ENCODE measurements at places on chromosomes 2 and 18.

DNA sequence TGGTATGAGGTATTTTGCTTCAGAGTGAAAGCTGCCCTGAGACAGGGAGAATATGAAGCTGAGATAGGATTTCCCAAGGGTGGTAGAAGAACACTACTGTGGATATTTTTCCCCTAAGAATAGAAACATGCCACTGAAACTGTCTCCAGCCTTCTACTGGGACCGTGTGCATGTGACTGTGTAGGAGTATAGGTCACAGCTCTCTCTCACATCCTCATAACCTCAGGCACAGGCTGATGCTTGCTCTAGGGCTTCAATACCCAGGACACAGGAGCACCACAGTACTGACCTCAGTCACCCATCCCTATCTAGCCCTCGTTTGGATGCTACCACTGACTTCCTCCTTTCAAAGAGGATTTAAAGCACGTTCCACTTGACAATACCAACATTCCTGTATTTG is 67.2 kb downstream of the REV1 start:
- no peak for DNase-seq

DNA sequence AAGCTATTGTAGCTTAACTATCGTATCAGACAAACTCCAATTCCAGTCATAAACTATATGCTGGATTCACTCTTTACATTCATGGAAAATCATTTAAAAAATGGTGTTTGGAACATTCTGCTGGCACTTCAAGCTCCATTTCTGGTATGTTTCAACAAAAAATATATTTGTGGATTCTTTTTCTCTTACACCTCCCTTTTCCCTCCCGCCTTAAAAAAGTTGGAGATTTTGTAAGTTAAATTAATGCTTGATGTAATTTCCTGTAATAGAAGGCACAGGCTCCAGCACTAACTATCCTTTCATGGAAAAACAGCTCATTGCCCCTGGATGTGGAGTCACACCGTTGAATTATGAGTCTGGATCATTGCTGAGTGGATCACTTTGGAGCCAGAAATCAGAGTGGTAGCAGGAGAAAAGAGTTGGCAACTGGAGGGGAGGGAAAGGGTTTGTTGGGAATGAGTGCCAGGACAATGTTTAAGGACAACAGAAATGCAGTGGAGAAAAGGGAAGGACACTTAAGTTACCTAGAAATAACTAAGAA is 102.8 kb downstream of the ICOS start:
- no peak for DNase-seq

GRCh38 chr2:18959200-18959599 is 369.8 kb upstream of the NT5C1B start:
- no peak for DNase-seq

DNA sequence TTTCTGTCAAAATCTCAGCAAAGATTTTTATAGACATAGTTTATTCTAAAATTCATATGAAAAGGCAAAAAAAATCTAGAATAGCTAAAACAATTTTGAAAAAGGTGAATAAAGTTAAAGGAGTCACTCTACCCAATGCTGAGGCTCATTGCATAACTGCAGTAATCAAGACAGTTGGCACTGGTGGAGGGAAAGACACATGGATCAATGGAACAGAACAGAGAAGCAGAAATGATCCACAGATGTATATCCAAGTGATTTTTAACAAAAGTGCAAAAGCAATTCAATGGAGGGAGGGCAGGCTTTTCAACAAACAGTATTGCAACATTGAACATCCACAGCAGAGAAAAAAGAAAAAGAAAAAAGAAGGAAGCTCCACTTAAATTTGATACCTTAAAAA is 162.8 kb downstream of the RBM43 start:
- DNase-seq: no peak

- no peak for DNase-seq
These were observed 462.7 kb upstream of the SPHKAP start for GRCh38 chr2:228644199-228644598.

DNA sequence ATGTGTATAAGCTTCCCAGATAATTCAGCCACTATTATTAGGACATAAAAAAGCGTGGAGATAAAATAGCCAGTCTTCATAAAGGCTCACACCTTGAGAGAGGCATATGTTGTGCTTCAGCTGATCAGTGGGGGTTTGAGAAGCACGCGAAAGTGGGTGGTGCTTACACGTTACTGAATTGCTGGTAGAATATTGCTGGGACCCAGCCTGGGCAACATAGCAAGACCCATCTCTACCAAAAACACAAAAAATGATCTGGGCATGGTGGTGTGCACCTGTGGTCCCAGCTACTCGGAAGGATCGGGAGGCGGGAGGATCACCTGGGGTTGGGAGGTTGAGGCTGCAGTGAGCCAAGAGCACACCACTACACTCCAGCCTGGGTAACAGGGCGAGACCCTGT is 74.9 kb upstream of the MBOAT2 start:
- DNase-seq: no peak

DNA sequence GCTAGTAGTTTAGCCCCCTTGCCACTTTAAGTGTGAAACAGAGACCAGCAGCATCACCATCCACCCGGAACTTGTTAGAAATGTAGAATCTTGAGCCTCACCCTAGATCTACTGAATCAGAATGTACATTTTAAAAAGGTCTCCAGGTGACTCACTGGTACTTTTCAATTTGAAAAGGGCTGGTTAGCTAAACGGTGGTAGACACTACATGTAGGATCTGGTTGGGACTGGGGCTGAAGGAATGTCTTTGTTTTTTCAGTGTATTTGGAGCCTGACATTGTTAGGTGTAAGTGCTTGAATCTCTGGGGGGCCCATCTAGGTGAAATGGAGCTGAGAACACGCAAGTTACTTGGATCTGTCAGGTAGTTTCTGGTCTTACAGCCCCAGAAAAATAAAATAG is 44.0 kb upstream of the XPO1 start:
- no peak for DNase-seq

DNA sequence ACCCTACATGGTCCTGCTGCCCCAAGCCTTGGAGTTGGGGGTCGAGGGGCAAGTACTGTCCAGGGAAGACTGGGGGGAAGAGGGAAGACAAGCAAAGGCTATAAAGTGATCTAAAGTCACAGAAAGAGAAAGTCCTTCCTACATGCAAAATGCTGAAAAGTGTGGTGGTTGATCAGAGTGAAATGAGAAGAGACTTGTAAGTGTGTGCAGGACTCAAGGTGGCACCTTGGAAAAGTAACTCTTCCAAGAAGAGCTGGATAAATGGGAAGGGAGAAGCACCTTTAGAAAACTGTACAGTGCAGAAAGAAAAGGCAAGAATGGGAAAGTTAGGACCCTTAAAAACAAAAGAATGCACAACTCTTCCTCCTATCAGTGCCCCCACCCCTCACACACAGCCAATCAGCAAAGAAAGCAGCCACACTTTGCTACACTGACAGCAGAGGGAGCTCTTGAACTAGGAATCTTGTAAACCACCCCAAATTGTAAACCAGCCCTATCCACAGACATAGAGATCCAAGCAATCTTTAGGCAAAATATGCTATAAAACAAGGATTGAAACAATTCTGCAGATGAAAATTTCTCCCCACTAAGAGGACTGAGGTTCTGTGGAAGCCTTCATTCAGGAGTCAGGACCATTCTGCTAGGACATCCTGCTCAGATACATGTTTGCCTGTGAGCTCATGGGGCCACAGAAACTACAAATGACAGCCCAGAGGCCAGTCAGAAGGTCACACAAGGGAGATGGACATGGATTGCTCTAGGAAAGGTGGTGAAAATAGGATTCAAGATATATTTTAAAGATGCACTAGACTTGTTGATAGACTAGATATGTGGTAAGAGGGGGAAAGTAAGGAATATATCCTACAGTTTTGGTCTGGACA is 146.4 kb downstream of the FTCDNL1 start:
- no peak for DNase-seq

- no peak for DNase-seq
These were observed 204.8 kb downstream of the SLC39A10 start for GRCh38 chr2:195861821-195862220.

- DNase-seq: no peak
These were observed 33.7 kb upstream of the TMEM177 start for GRCh38 chr2:119645173-119645855.

- DNase-seq: no peak
These were observed 98.1 kb downstream of the SP3 start for GRCh38 chr2:173866874-173867618.

- no peak for DNase-seq
These were observed 179.6 kb upstream of the SLC39A10 start for GRCh38 chr2:195477248-195477995.

GRCh38 chr18:62572456-62572855 is 49.6 kb downstream of the ZCCHC2 start:
- no peak for DNase-seq

DNA sequence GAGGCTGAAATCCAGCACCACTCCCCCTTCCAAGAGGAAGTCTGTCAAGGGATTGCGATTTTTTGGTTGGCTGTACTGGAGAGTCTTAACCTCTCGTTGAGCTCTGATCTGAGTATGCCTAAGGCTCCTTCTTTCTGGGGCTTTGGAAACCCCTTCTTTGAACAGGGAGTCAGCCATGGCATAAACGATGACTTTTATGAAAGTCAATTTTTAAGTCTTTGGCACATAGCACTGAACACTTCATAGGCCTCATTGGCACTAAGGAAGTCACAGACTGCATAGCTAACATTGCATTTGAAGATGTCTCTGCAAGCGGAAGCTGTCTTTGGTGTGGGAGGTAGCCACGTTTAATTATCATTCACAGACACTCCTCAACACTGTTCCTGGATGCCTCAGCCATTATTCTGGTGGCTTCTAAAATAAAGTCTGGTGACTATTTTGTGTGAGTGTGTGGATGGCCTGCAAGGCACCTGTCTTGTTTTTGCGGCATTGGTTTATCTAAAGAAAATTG is 148.2 kb upstream of the NCK2 start:
- DNase-seq: no peak

GRCh38 chr18:3520230-3521085 is 70.5 kb downstream of the TGIF1 start:
- no peak for DNase-seq

DNA sequence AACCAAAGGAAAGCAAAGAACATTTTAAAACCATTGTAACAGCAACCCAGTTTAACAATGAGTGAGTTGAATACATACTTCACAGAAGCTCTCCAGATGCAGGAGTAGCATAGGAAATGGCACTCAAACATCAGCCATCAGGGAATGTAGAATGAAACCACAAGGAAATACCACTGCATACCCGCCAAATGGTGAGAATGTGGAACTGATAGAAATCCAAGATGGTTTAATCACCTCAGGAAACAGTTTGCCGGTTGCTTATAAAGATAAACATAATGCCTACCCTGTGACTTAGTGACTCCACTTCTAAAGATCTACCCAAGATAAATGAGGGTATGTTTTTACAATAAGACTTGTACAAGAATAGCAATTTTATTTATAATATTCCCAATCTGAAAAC is 132.0 kb downstream of the GALNT1 start:
- no peak for DNase-seq

GRCh38 chr18:77110936-77111335 is 21.6 kb downstream of the MBP start:
- no peak for DNase-seq

GRCh38 chr2:233090879-233091278 is 30.7 kb downstream of the INPP5D start:
- no peak for DNase-seq

- DNase-seq: no peak
These were observed 93.3 kb downstream of the ALPK2 start for GRCh38 chr18:58535340-58536201.

GRCh38 chr2:201984800-201985525 is 48.7 kb upstream of the FZD7 start:
- DNase-seq: no peak

- DNase-seq: no peak
These were observed 1293.7 kb upstream of the SLC39A10 start for GRCh38 chr2:194363295-194363694.

DNA sequence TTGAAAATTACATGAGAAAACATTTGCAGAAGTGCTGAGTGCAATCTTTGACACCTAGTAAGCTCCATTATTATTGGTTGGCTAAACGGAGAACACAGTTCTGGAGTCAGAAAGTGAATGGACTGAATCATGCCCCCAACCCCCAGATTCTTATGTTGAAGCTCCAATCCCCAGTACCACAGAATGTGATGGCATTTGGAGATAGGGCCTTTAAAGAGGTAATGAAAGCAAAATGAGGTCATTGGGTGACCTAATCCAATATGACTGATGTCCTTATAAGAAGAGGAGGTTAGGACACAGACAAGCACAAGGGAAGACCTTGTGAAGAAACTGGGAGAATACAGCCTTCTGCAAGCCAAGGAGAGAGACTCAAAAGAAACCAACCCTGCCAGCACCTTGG is 200.9 kb upstream of the EPAS1 start:
- no peak for DNase-seq
